ENCODE measurements at places on chromosomes 3 and 15. TPM values are rescaled to one million over a fixed set of nuclear protein-coding genes. Genes with fewer than 3 reads are reported as not detected.

POLR2H gene
- 44.3 TPM for total RNA-seq

ZIC4 gene
- 0.79 TPM for total RNA-seq

ETV5 gene
- total RNA-seq: 16.8 TPM

CCRL2 gene
- total RNA-seq: 1.2 TPM

HTR3D gene
- total RNA-seq: not detected

GRCh38 chr3:41318520-41318919 lies 119.2 kb downstream of the CTNNB1 start:
- no peak for DNase-seq

GRCh38 chr3:171320750-171321558 lies 139.3 kb downstream of the TNIK start:
- DNase-seq: no peak

DNA sequence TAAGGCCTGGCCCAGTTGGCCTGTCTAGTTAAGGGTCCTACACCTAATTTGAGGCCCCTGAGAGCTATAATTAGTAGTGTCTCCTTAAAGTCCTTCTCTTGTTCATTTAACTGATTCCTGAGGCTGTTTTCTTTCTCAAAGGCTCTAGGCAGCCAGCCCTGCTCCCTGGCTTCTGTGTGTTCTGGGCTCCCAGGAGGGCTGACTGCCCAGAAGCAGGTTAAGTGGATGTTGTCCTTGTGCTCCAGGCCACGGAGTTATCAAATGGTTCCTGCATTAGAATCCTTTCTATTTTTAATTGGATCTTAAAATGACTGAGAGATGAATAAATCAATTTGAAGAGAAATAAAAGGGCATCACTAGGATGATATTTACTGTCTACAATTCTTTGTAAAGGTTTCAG lies 140.0 kb downstream of the SNRK start:
- no peak for DNase-seq

Measured in skin of body (tissue), 3 donors.